Occipital lobe (tissue), 3 donors: ENCODE measurements at places on chromosomes 3 and 15. TPM values are rescaled to one million over a fixed set of nuclear protein-coding genes. Genes with fewer than 3 reads are reported as not detected.

NEK10 gene
- total RNA-seq: 25.7 TPM

SLC22A14 gene
- 0.31 TPM for total RNA-seq

GCNT3 gene
- not detected for total RNA-seq

CCDC13 gene
- total RNA-seq: 3.6 TPM

PLS1 gene
- 3.1 TPM for total RNA-seq

RTP4 gene
- not detected for total RNA-seq

GNAT1 gene
- total RNA-seq: not detected

GPR62 gene
- total RNA-seq: 0.62 TPM

LRRC57 gene
- 16.2 TPM for total RNA-seq

HDAC11 gene
- 12.6 TPM for total RNA-seq

KLF15 gene
- 2.8 TPM for total RNA-seq

ANKRD34C gene
- total RNA-seq: not detected

LRRC31 gene
- total RNA-seq: not detected

KLHL40 gene
- total RNA-seq: not detected

MME gene
- total RNA-seq: 7.2 TPM

THAP10 gene
- 4.4 TPM for total RNA-seq

TMEM266 gene
- total RNA-seq: 4.7 TPM

CYP8B1 gene
- not detected for total RNA-seq

TMEM207 gene
- total RNA-seq: not detected

ITIH3 gene
- total RNA-seq: 0.16 TPM

MAP6D1 gene
- 4.5 TPM for total RNA-seq

SAMMSON gene
- total RNA-seq: 0.47 TPM

LRRIQ4 gene
- total RNA-seq: 0.31 TPM
